ENCODE measurements at places on chromosomes 4 and X. TPM values are rescaled to one million over a fixed set of nuclear protein-coding genes. Genes with fewer than 3 reads are reported as not detected.
A peak's percentile ranks its signal among the peaks of the same experiment; 100 is the strongest.

- DNase-seq: no peak
Observed at GRCh38 chr4:6957148-6957520, 47.5 kb downstream of the TBC1D14 start.

DNA sequence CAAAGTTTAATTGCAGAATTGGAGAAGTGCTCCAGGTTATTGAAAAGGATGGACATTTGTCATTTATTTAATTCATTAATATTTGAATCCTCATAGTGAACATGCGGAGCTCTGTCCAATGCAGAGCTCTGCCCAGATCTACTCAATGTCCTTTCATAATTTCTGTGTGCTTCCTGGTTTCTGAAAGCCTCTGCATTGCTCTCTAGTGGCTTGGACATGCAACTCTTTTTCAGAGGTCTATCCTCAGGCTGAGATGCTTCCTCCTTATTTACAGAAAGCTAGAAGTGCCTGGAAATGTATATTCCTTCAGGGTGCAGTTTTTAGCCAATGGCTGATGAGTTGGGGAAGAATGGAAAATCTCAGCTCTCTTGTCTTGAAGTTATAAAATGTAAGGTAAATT is 786.1 kb upstream of the AADAT start:
- DNase-seq: no peak

DNA sequence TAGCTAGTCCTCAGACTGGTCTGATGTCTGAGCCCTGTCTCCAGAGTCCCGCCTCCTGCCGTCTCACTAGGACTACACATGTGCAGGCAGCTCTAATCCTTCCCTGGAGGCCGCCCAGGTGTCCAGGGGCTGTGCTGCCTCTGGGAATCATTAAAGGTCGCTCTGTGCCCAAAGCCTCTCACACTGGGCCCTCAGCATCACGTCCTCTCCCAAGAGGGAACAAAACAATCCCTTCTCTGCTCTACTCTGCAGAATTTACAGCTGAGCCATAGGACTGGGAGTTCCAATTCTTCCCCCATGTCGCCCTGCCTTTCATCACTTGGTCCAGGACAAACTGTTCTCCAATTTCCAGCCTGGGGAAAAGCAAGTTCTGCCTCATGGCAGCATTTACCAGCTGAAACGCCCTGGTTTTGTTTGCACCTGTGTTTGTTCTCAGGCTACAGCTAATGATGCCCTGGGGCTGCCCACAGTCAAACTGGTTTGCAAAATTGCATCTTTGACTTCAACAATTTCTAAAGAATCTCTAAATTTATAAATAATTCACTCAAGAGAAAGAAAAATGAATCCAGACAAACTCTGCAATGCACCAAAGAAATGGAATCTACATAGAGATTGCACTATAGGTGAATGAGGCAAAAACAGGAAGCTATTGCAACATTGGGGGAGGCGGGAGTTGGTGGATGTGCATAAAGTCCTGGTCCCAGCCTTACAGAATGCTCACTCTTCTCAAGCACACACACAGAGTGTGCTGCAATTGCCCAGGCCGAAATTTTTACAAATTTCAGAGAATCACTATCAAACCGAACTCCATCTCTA is 7.2 kb upstream of the MRFAP1 start:
- DNase-seq: no peak

- no peak for DNase-seq
Observed at GRCh38 chrX:129663171-129663570, 8.4 kb upstream of the APLN start.

- peak; percentile 16 for DNase-seq
Observed at GRCh38 chr4:154781126-154781982, at the start of gene RBM46. Gene RBM46 (plus strand): TSS chr4:154781272. CDS start chr4:154796753, 15,481 bp downstream.

GRCh38 chr4:83212041-83212851 is 72.4 kb downstream of the COQ2 start:
- no peak for DNase-seq

GRCh38 chr4:109943745-109944144 is 31.1 kb downstream of the EGF start:
- DNase-seq: no peak

DNA sequence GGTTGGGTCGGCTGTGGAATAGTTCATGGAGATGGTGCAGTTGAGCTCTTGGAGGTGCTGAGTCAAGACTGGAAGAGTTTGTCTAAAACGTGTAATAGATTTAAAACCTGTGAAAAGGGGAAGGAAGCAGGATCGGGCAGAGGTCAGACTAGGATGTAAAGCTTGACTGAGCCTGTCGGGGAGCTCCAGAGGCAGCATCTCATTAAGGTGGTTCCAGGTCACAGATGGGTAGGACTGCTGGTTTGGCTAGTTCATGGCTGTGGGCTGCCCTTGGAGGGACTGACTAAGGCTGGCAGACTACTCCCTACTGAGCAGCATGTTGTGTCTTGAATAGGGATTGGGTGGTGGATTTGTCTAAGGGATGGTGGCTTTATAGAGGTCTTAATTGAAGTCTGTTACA is 28.4 kb upstream of the WDR1 start:
- no peak for DNase-seq

DNA sequence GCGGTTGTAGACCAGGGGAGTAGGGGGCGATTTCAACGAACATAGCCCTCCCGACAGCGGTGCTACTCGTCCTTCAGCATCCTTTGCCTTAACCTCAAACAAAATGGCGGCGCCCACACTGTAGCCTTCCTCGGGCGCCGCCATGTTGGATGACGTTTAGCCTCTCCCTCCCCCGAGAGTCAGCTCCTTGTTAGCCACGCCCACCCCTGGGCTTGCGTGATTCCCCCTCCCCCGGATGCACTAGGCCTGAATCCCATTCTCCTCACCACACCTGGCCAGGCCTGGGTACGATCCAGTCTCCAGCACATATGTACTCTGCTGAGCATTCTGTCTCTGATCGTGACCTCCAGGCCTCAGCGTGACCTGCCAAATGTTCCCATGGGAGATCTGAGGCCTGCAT is 49.0 kb upstream of the ZNF157 start:
- peak; percentile 73 for DNase-seq

- no peak for DNase-seq
Observed at GRCh38 chr4:3201718-3202702, 46.9 kb upstream of the MSANTD1 start.

DNA sequence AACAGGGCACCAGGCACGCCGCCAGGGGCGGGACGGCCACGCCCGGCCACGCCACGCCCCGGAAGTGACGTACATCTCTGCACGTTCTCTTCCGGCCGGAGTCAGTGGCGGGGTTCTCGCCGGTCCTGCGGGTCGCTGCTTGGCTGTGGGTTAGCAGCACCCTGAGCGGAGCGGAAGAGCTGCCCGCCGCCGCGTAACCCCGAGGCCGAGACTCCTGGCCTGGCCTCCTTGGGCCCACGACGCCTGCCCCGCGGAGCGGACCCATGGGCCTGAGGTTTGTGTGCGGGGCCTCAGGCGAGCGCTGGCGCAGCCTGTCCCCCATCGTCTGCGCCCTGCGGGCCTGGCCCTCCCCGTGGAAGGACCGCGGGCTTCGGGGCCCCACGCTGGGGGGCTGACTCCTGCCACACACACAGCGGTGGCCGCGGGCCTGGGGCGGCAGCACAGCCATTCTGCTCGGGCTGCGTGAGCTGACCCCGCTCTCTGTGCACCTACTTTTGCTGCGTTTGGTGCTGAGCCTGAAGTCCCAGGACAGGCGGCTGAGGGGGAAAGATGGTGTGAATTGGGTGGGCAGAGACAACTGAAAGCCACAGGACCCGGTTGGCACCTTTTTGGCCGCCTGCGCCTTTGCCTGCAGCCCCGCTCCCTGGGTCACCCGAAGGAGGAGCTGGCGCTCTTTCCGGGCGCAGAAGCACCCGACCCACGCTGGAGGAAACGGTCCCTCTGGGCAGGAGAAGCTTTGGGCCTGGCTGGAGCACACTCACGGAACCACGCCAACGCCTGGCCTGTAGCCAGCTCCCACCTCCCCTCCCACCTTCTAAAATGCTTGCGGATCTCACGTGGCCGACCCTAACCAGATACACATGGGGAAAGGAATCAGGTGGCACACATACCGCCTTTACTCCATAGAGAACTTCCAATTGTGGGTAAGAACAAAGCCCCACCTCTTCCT is 28.1 kb downstream of the NOP14 start:
- DNase-seq: peak; percentile 97

GRCh38 chr4:101027721-101028120 is 319.6 kb downstream of the PPP3CA start:
- no peak for DNase-seq

DNA sequence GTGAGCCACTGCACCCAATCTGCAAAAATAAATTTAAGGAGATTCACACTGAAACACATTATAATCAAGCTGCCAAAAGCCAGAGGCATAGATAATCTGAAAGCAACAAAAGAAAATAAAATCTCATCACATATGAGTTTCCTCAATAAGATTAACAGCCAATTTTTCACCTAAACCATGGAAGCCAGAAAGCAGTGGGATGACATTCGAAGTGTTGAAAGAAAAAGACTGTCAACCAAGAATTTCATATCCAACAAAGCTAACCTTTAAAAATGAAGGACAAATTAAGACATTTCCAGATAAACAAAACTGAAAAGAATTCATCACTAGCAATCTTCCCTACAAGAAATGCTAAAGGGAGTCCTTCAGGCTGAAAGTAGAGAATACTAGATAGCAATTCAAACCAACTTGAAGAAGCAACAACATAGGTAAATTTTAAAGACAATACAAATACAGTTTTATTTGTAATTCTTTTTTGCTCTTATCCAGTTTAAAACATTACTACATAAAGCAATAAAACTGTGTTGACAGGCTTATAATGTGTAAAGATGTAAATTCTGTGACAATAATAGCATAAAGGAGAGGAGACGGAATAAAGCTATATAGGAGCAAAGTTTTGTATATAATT is 23.1 kb upstream of the KLHL8 start:
- no peak for DNase-seq

GRCh38 chr4:124810827-124811226 is 98.3 kb upstream of the ANKRD50 start:
- DNase-seq: no peak

DNA sequence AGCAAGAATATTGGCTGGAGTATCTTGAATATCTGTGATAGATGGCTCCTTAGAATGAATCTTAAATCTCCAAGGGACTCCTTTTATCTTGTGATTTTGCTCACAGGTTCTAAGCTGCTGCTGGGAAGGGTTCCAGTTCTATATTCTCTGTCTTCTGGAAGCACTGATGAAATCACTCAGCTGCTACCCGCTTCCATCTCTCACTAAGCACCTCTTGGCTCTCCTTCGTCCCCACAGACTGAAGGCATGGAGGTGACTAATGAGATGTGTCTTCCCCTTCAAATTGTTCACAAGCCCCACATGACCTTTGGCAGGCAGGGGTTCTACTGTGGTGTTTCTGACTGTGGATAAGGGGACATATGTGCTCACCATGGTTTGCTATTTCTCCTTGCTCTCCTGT is 75.9 kb downstream of the C4orf51 start:
- no peak for DNase-seq

DNA sequence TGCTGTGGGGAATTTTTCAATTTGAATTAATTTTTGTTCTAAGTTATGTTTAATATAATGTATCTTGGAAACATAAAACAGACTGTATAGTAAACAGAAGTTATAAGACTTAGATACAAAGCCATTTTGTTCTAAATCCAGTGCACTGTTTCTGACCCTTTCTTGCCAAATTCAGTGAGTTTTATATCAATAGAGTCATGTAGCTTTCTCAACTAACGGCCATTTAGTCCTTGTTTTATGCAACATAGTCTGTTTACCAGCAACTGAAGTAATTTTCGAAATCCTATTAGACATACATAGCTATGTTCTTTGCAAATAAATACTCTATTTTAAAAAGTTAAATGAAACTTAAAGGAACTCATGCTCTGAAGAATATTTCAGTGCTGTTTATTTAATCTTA is 242.8 kb downstream of the ADGRL3 start:
- DNase-seq: no peak

DNA sequence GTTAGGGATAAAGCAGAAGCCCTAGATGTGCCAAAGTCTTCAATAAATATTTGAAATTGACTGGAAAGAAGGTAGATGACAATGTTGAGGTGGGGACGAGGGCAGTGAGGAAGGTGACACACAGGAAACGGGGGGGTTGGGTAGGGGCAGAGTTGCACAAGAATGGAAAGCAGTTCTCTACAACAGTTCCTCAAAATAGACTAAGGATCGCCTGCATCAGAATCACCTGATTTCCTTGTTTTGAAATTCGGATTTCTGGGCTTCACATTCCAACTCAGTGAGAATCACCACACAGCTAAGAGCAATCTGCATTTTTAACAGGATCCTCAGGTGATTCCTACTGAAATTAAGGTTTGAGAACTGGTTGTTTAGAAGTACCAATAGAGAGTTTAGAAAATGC is 70.6 kb downstream of the ARFIP1 start:
- DNase-seq: no peak

DNA sequence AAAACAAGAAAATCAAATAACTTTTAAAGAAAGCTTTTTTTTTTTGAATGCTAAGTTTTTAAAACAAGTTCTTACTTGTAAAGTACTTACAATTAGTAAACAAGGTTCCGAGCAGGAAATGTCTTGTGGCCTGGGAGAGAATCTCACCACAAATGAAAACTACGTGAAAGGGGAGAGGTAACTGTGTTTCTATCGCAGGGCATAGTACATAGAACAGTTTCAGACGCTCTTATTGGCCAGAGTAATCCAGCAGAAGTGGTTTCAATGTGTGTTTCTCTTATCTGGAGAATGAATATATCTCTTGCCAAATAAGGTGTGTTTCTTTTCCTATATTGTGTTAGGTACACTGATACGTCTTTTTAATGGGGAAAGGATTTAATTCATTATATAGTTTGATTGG is at the start of gene PLAC8:
Gene PLAC8, minus strand, starts transcription at position 154 of the 400 bp plus-strand sequence. CDS start 6,808 bp downstream, outside the sequence.
- DNase-seq: no peak

GRCh38 chrX:134177527-134177926 is 59.5 kb upstream of the CCDC160 start:
- DNase-seq: no peak

SMIM10 gene
- 6.2 TPM for total RNA-seq

YY2 gene
- 0.79 TPM for total RNA-seq

SMR3B gene
- not detected for total RNA-seq

BCLAF3 gene
- 6.5 TPM for total RNA-seq

BEX1 gene
- total RNA-seq: 8.9 TPM

RENBP gene
- 14.8 TPM for total RNA-seq

All from left cardiac atrium (tissue), 4 donors.